CD4-positive, CD25-positive, alpha-beta regulatory T cell (primary cell): ENCODE measurements at places on chromosomes 4 and X. TPM values are rescaled to one million over a fixed set of nuclear protein-coding genes. Genes with fewer than 3 reads are reported as not detected.
A peak's percentile ranks its signal among the peaks of the same experiment; 100 is the strongest.

The PNMA6E gene
- not detected for polyA plus RNA-seq

The SMR3B gene
- polyA plus RNA-seq: not detected

DNA sequence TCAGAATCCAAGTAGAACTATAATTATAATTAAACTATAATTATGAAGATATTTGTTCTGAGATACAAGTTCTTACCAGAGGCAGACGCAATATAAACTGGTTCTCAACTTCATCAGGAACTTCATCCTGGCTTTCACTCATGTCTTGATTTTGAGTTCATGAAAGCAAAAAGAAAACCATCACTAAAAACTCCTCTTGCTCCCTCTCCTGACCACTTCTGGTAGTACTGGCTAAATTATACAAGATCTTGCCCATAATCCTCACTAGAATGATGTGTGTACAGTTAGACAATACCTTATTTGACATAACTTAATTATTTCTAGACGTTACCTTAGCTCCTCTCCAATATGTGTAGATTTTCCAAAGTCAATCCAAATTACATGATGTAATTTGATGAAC, 3.7 kb downstream of the TAF7L start:
- H3K4me1 ChIP-seq: no peaks in the 10 kb centered on the region
- H3K27ac ChIP-seq: no peak overlapping the region
- H3K4me3 ChIP-seq: no peak overlapping the region
- DNase-seq: peak; percentile 48

- H3K27ac ChIP-seq: no peak overlapping the region
- no peak for DNase-seq
- H3K4me3 ChIP-seq: no peak overlapping the region
- H3K36me3 ChIP-seq: no peaks in the 10 kb centered on the region
Measured at GRCh38 chr4:58451707-58452106, 1341.5 kb upstream of the IGFBP7 start.

GRCh38 chr4:43089730-43090129, 197.2 kb downstream of the GRXCR1 start:
- no peaks in the 10 kb centered on the region for H3K36me3 ChIP-seq
- no peak for DNase-seq
- H3K27ac ChIP-seq: no peak overlapping the region
- no peaks in the 10 kb centered on the region for H3K27me3 ChIP-seq
- H3K4me1 ChIP-seq: no peaks in the 10 kb centered on the region
- no peak overlapping the region for H3K4me3 ChIP-seq

DNA sequence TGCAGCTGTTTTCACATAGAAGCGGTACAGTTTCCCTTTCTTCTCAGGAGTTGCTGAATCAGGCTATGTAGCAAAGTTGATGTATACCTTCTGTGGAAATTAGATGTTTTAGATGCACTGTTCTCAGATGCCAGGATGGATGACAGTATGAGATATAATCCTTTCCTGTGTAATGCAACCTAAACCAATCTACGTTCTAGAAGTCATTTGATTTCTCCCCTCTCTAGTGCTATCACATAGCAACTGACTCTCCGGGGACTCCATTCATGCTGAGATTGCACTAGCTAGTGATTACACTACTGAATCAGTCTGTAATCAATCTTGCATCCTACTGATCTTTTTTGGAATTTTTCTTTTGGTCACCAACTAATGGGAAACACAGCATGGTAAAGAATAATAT, 1881.7 kb downstream of the PCDH7 start:
- no peak overlapping the region for H3K27ac ChIP-seq
- DNase-seq: no peak
- H3K4me1 ChIP-seq: no peaks in the 10 kb centered on the region
- H3K4me3 ChIP-seq: no peak overlapping the region

DNA sequence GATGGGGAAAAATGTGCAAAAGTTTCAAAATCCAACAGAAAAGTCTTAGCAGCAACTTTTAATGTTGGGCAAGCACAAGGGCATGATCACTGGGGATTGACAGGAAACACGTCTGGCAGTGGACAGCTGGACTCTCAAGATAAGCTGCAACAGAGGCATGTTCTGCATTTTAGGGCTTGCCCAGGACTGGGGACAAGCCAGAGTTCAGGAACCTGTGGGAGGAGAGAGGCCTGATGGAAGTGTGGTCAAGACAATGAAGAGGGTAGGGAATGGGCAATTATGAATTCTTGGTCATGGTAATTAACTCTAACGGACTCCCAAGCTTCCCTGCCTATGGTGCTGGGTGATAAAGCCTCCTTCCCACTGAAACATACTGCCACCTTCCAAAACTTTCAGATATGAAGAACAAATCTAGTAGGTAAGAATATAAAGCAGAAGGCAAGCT, 48.4 kb downstream of the ANXA3 start:
- no peak overlapping the region for H3K27ac ChIP-seq
- H3K36me3 ChIP-seq: no peaks in the 10 kb centered on the region
- no peaks in the 10 kb centered on the region for H3K4me1 ChIP-seq
- peaks cover 2% of the 10 kb centered on the region for H3K27me3 ChIP-seq
- no peak for DNase-seq
